ENCODE measurements at places on chromosomes 2 and 18. TPM values are rescaled to one million over a fixed set of nuclear protein-coding genes. Genes with fewer than 3 reads are reported as not detected.

Gene TMEM247
- not detected for total RNA-seq

Gene ANAPC1
- 53.3 TPM for total RNA-seq

Gene FSHR
- not detected for total RNA-seq

Gene ALPI
- not detected for total RNA-seq

Gene UBR3
- 38.5 TPM for total RNA-seq

Gene NOSTRIN
- total RNA-seq, result 2.0 TPM

Gene HRH4
- total RNA-seq, result 0.42 TPM
